ENCODE measurements at places on chromosomes 16 and 17. TPM values are rescaled to one million over a fixed set of nuclear protein-coding genes. Genes with fewer than 3 reads are reported as not detected.

The GRAP gene
- total RNA-seq = 1.2 TPM

The PRKAR1A gene
- 147 TPM for total RNA-seq

GRCh38 chr16:64657316-64658011 is 464.4 kb downstream of the CDH11 start:
- DNase-seq = no peak

- no peak for DNase-seq
Measured at GRCh38 chr16:6926762-6927161, 405.9 kb upstream of the RBFOX1 start.

DNA sequence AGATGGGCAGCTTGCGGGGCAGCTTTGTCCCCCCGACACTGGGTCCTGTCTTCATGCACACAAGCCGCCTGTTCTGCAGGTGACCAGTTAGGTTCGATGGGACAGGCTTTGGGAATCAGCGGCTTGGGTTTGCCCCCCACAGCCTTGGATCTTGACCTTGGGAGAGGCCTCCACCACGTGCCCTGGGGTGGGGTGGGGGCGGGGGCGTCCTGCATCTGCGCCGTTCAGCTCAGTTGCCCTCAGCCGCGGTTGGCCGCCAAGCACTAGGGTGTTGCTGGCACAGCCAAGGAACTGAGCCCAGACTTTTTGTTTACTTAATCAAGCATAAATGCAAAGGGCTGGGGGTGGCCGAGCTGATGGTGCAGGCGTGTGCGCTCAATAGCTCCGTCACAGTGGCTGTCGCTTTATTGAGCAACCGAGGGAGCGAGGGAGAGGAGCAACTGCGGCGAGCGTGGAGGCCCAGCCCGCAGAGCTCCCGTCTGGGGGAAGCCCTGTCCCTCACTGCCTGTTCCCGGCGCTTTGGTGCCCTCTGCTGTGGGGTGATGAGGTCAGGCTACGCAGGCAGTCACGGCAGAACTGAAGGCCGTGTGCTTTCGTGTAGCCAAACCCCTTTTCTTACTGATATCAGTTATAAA is 33.9 kb downstream of the JPH3 start:
- DNase-seq = peak; percentile 83

- no peak for DNase-seq
Measured at GRCh38 chr17:54990118-54990517, 21.6 kb downstream of the STXBP4 start.

The CLEC18C gene
- 0.70 TPM for total RNA-seq

DNA sequence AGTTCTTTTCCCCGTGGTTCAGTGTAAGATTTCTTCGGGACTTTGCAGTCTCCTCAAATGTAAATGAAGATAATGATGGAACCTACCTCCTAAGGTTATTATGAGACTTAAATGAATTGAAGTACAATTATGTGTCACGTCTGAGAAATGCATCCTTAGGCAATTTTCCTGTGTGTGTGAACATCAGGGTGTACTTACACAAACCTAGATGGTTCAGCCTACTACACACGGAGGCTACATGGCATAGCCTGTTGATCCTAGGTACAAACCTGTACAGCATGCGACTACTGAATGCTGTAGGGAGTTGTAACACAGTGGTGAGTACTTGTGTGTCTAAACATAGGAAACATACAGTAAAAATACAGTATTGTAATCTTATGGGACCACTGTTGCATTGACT is 1.1 kb upstream of the FAM20A start:
- no peak for DNase-seq

- DNase-seq = no peak
Measured at GRCh38 chr17:75809631-75810111, 25.1 kb downstream of the UNK start.

All from mucosa of descending colon (tissue), 3 donors.